ENCODE measurements at places on chromosomes 7 and 10.

DNA sequence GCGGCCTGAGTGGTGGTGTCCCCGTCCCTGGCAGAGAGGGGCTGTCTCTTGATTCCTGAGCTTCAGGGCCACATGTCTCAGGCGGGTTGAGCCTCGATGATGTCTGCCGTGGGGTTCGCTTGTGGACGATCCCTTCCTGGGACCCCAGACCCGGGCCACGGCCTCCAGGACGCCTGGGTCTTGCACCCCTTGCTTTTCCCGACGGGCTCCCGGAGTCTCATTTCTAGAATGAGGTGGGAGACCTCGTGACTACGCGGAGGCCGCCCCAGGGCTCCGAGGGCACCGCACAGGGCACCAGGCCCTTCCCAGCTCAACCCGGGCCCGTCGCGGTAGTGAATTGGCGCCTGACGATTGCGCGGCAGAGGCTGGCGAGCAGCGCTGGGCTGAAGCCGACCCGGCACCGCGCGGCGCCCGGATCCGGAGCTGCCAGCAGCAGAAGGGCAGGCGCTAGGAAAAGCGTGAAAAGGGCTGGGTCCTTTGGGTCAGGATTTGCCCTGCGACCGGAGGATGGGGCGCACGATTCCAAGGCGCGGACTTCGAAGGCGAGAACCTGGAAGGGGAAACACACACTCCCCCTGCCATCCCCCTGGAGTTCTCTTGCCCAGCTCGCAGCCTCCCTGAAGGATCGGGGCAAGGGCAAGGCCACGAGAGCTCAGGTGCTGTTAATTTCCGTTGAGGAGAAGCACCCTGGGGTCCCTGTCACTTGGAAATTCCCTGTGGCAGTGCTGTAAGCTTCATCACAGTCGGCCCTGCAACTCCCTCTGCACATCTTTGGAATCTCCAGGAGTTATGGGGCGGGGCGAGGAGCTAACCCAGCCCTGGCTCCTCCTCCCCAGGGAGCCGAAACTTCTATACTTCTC is 15.5 kb downstream of the TLX1 start:
- peaks cover 90% of the 10 kb centered on the region for H3K27me3 ChIP-seq
- peaks cover 3% of the 10 kb centered on the region for H3K4me1 ChIP-seq
- no peaks in the 10 kb centered on the region for H3K36me3 ChIP-seq
- no peak for DNase-seq
- H3K27ac ChIP-seq = no peak overlapping the region

- H3K4me1 ChIP-seq = no peaks in the 10 kb centered on the region
- H3K4me3 ChIP-seq = no peak overlapping the region
- no peaks in the 10 kb centered on the region for H3K36me3 ChIP-seq
- no peak overlapping the region for H3K27ac ChIP-seq
These were observed 353.7 kb downstream of the HTR7 start for GRCh38 chr10:90504172-90504571.

- H3K4me1 ChIP-seq = peaks cover 16% of the 10 kb centered on the region
- H3K27ac ChIP-seq = no peak overlapping the region
- DNase-seq = no peak
- peaks cover 2% of the 10 kb centered on the region for H3K27me3 ChIP-seq
These were observed 56.1 kb upstream of the ADO start for GRCh38 chr10:62748386-62748785.

GRCh38 chr7:85924062-85924461 is 719.6 kb upstream of the GRM3 start:
- no peak overlapping the region for H3K4me3 ChIP-seq
- H3K36me3 ChIP-seq = no peaks in the 10 kb centered on the region
- DNase-seq = no peak
- H3K4me1 ChIP-seq = no peaks in the 10 kb centered on the region
- no peaks in the 10 kb centered on the region for H3K27me3 ChIP-seq

DNA sequence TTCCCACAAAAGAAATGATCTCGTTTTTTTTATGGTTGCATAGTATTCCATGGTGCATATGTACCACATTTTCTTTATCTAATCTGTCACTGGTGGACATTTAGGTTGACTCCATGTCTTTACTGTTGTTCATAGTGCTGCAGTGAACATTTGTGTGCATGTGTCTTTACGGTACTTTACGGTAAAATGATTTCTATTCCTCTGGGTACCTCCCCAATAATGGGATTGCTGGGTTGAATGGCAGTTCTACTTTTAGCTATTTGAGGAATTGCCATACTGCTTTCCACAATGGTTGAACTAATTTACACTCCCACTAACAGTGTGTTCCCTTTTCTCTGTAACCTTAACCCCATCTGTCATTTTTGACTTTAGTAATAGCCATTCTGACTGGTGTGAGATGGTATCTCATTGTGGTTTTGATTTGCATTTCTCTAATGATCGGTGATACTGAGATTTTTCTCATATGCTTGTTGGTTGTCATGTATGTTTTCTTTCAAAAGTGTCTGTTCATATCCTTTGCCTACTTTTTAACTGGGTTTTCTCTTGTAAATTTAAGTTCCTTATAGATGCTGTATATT is 37.2 kb downstream of the MKLN1 start:
- H3K27me3 ChIP-seq = no peaks in the 10 kb centered on the region
- peaks cover 66% of the 10 kb centered on the region for H3K4me1 ChIP-seq
- H3K36me3 ChIP-seq = peaks cover 21% of the 10 kb centered on the region
- no peak for DNase-seq
- H3K27ac ChIP-seq = no peak overlapping the region
- H3K4me3 ChIP-seq = no peak overlapping the region

DNA sequence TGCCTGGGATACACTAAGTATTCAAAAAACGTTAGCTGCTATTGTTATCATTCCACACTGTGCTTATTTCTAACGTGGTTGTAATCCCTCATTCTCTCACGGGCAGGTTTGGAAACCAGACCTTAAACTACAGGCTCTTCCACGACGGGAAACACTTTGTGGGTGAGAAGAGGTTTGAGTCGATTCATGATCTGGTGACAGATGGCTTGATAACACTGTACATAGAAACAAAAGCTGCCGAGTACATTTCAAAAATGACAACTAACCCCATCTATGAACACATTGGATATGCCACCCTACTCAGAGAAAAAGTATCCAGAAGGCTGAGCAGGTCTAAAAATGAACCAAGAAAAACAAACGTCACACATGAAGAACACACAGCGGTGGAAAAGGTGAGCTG is 163.2 kb upstream of the PRR15 start:
- no peaks in the 10 kb centered on the region for H3K27me3 ChIP-seq
- no peak overlapping the region for H3K4me3 ChIP-seq
- no peak overlapping the region for H3K27ac ChIP-seq
- no peak for DNase-seq

- H3K4me3 ChIP-seq = no peak overlapping the region
- peaks cover 2% of the 10 kb centered on the region for H3K4me1 ChIP-seq
- H3K36me3 ChIP-seq = no peaks in the 10 kb centered on the region
- H3K27ac ChIP-seq = no peak overlapping the region
- H3K27me3 ChIP-seq = peaks cover 4% of the 10 kb centered on the region
- DNase-seq = no peak
These were observed 24.2 kb downstream of the MYPN start for GRCh38 chr10:68133523-68133922.

DNA sequence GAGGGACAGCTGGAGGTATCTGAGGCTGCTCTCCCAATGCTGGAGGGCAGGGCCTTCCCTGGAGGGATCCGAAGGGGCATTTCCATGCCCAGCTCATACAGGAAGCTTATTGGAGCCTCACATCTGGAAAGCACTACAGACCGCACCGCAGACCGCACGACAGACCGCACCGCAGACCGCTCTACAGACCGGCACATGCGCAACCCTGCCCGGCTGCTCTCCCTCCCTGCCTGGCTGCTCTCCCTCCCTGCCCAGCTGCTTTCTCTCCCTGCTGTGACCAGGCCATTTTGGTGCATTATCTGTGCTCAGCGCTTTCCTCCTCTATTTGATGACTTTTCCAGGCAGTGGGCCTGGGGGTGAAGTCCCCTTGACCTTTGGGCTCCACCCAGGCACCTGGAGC is 39.6 kb upstream of the EN2 start:
- H3K4me3 ChIP-seq = no peak overlapping the region
- H3K4me1 ChIP-seq = no peaks in the 10 kb centered on the region
- no peak for DNase-seq
- H3K27me3 ChIP-seq = no peaks in the 10 kb centered on the region

GRCh38 chr10:14952851-14953423 is 959 bp downstream of the DCLRE1C start:
- peaks cover 54% of the 10 kb centered on the region for H3K36me3 ChIP-seq
- no peak for DNase-seq
- H3K4me3 ChIP-seq = peak overlapping the region; percentile 87
- peaks cover 61% of the 10 kb centered on the region for H3K4me1 ChIP-seq
- H3K27ac ChIP-seq = peak overlapping the region; percentile 93

GRCh38 chr10:126064512-126064911 is 168.1 kb downstream of the FANK1 start:
- no peaks in the 10 kb centered on the region for H3K4me1 ChIP-seq
- DNase-seq = no peak
- H3K4me3 ChIP-seq = no peak overlapping the region
- no peaks in the 10 kb centered on the region for H3K36me3 ChIP-seq
- H3K27ac ChIP-seq = no peak overlapping the region

GRCh38 chr10:20740120-20740519 is 157.0 kb downstream of the NEBL start:
- no peak overlapping the region for H3K27ac ChIP-seq
- H3K4me3 ChIP-seq = no peak overlapping the region
- no peaks in the 10 kb centered on the region for H3K4me1 ChIP-seq

- no peaks in the 10 kb centered on the region for H3K36me3 ChIP-seq
- no peak for DNase-seq
- peaks cover 14% of the 10 kb centered on the region for H3K27me3 ChIP-seq
- no peaks in the 10 kb centered on the region for H3K4me1 ChIP-seq
- H3K27ac ChIP-seq = no peak overlapping the region
These were observed 9.9 kb downstream of the FAM131B start for GRCh38 chr7:143352531-143353002.

DNA sequence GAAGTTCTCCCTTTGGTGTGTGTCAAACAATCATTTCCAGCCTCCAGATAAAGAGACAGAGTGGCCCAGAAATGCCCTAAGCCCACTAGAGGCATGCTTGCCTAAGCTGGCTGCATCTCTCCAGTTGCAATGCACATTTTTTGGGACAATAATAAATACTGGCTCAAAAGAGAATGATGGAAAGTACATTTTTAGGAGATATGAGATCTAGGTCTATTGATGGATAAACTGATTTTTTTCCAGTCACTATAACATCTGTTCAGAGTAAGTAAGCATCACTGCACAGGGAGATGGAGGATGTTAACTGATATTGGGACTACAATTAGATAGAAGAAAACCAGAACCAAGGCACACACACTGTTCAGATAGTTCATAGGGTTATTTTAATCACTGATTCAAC is 553.0 kb downstream of the GRM8 start:
- no peak for DNase-seq
- no peak overlapping the region for H3K27ac ChIP-seq
- H3K27me3 ChIP-seq = peaks cover 18% of the 10 kb centered on the region
- H3K36me3 ChIP-seq = no peaks in the 10 kb centered on the region
- peaks cover 16% of the 10 kb centered on the region for H3K4me1 ChIP-seq

GRCh38 chr10:132354356-132355094 is 22.5 kb downstream of the LRRC27 start:
- no peak overlapping the region for H3K27ac ChIP-seq
- no peaks in the 10 kb centered on the region for H3K27me3 ChIP-seq
- H3K4me1 ChIP-seq = no peaks in the 10 kb centered on the region
- no peak for DNase-seq

- H3K36me3 ChIP-seq = no peaks in the 10 kb centered on the region
- H3K27me3 ChIP-seq = no peaks in the 10 kb centered on the region
- H3K4me3 ChIP-seq = no peak overlapping the region
- H3K27ac ChIP-seq = no peak overlapping the region
- no peak for DNase-seq
These were observed 100.3 kb downstream of the HGF start for GRCh38 chr7:81669476-81670105.

DNA sequence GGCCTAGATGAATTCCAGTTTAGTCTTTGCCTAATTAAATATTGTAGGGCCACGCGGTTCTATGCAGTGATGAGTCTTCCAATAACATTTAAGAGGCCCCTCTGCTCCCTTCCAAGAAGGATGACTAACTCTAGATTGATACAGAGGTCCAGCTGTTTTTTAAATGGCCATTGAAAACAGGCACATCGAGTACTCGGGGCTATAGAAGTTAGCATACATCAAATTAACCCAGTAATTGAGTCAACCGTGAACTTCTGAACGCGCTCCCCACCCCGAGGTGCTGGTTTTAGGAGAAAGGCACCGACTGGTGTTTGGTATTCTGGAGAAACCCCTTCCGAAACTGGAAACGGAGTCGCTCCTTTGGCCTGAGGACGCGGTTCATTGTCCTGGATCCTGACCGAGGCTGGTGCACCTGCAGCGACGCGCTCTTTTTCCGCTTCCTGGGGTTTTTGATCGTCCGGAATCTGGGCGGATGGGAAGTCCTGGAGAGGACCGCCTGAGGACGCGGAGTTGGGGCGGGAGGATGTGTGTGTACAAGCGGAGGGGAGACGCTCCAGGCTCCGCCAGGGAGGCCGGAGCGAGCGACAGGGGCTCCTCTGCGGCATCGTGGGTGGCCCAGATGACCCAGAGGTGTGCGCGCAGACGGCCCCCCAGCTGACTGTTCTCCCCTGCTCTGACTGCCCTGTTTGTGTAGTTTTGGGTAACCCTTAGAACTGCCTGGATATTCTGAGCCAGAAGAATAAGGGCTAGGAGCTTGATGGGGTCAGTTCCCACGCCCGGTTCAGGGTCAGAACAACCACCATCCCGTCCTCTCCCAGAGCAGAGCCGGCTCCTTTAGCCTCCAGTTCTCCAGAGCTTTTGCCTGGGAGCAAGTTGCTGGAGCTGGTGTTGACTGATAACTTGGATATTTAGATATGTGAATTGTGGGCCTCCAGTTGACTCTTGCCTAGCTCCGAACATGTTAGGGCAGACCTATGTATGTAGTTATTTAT is 711 bp downstream of the FAM221A start:
- peak; percentile 59 for DNase-seq
- no peaks in the 10 kb centered on the region for H3K36me3 ChIP-seq
- H3K4me1 ChIP-seq = peaks cover 13% of the 10 kb centered on the region
- H3K27me3 ChIP-seq = peaks cover 5% of the 10 kb centered on the region

GRCh38 chr10:103244666-103245271 is 918 bp upstream of the RPEL1 start:
- peak; percentile 69 for DNase-seq
- H3K27ac ChIP-seq = no peak overlapping the region
- H3K4me1 ChIP-seq = peaks cover 23% of the 10 kb centered on the region
- H3K27me3 ChIP-seq = peaks cover 5% of the 10 kb centered on the region
- no peak overlapping the region for H3K4me3 ChIP-seq
- no peaks in the 10 kb centered on the region for H3K36me3 ChIP-seq

- H3K4me3 ChIP-seq = no peak overlapping the region
- H3K36me3 ChIP-seq = no peaks in the 10 kb centered on the region
- DNase-seq = no peak
- no peaks in the 10 kb centered on the region for H3K27me3 ChIP-seq
These were observed 22.3 kb upstream of the XPNPEP1 start for GRCh38 chr10:109945473-109946177.

GRCh38 chr7:26657686-26658388 is 206.6 kb downstream of the SKAP2 start:
- no peak overlapping the region for H3K27ac ChIP-seq
- peaks cover 49% of the 10 kb centered on the region for H3K27me3 ChIP-seq
- no peaks in the 10 kb centered on the region for H3K36me3 ChIP-seq
- H3K4me3 ChIP-seq = no peak overlapping the region
- no peak for DNase-seq

GRCh38 chr7:327991-328702 is 38.2 kb downstream of the FOXL3 start:
- no peaks in the 10 kb centered on the region for H3K4me1 ChIP-seq
- no peak for DNase-seq
- H3K27me3 ChIP-seq = peaks cover 6% of the 10 kb centered on the region
- no peak overlapping the region for H3K27ac ChIP-seq
- no peaks in the 10 kb centered on the region for H3K36me3 ChIP-seq
- H3K4me3 ChIP-seq = no peak overlapping the region

Data from activated CD4-positive, alpha-beta memory T cell treated with anti-CD3 and anti-CD28 coated beads, Interleukin-2, amount 10 ng/mL, durations not matched to agents 7 days and 5 days (primary cell).